SK-MEL-5 (cell line): ENCODE measurements at places on chromosomes 1 and 21. TPM values are rescaled to one million over a fixed set of nuclear protein-coding genes. Genes with fewer than 3 reads are reported as not detected.

Gene SERTAD4
- total RNA-seq, result 2.5 and 2.7 TPM in 2 replicates

Gene CFHR2
- not detected in 2 replicates for total RNA-seq

Gene GPR37L1
- not detected in 2 replicates for total RNA-seq

Gene ICOSLG
- 0.05 and 0.29 TPM in 2 replicates for total RNA-seq

Gene CELF3
- not detected in 2 replicates for total RNA-seq

Gene SYNC
- total RNA-seq, result 2.7 and 3.0 TPM in 2 replicates

Gene IVL
- total RNA-seq, result not detected in 2 replicates

Gene CYP4Z1
- not detected in 2 replicates for total RNA-seq

Gene OSBPL9
- 168 and 169 TPM in 2 replicates for total RNA-seq

Gene USP24
- total RNA-seq, result 16.7 and 18.0 TPM in 2 replicates

Gene TFF1
- total RNA-seq, result not detected in 2 replicates

Gene CD34
- total RNA-seq, result 0.21 TPM in 1 of 2 replicates, not detected in the other

Gene NTRK1
- total RNA-seq, result 0.32 and 0.53 TPM in 2 replicates

Gene LCE1E
- total RNA-seq, result not detected in 2 replicates

Gene TNFRSF4
- total RNA-seq, result not detected in 2 replicates

Gene DIO1
- total RNA-seq, result not detected in 2 replicates

Gene PDZK1IP1
- total RNA-seq, result not detected in 2 replicates

Gene FAM151A
- not detected in 2 replicates for total RNA-seq

Gene C1orf105
- total RNA-seq, result not detected in 2 replicates

Gene SLAMF9
- total RNA-seq, result 13.6 and 17.9 TPM in 2 replicates

Gene DDAH1
- total RNA-seq, result 4.4 and 5.5 TPM in 2 replicates

Gene MTR
- 27.5 and 28.2 TPM in 2 replicates for total RNA-seq

Gene ZSCAN20
- total RNA-seq, result 4.9 and 5.1 TPM in 2 replicates

Gene FCGR2B
- 1.1 and 1.3 TPM in 2 replicates for total RNA-seq

Gene YOD1
- total RNA-seq, result 9.2 and 9.4 TPM in 2 replicates

Gene ST3GAL3
- total RNA-seq, result 4.1 and 4.8 TPM in 2 replicates
